ENCODE measurements at places on chromosomes 7 and 10.

DNA sequence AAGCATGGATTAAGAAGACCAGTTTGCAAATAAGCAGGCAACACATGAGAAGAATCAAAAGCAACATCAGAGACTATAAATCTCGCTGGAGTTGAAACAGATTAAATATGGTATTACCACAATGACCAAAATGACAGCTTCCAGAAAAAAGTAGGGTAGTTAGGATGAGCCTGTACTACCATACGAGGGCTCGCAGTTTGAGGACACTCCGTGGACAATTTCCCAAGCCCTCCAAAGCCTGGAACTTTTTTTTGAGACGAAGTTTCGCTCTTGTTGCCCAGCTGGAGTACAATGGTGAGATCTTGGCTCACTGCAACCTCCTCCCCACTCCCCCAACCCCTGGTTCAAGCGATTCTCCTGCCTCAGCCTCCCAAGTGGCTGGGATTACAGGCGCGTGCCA lies 1.0 kb downstream of the LRRC17 start:
- DNase-seq, result no peak

GRCh38 chr10:29731760-29732159 lies 97.0 kb upstream of the SVIL start:
- DNase-seq, result peak; percentile 35

- DNase-seq, result no peak
Observed at GRCh38 chr10:127426746-127427145, 122.4 kb upstream of the NPS start.

DNA sequence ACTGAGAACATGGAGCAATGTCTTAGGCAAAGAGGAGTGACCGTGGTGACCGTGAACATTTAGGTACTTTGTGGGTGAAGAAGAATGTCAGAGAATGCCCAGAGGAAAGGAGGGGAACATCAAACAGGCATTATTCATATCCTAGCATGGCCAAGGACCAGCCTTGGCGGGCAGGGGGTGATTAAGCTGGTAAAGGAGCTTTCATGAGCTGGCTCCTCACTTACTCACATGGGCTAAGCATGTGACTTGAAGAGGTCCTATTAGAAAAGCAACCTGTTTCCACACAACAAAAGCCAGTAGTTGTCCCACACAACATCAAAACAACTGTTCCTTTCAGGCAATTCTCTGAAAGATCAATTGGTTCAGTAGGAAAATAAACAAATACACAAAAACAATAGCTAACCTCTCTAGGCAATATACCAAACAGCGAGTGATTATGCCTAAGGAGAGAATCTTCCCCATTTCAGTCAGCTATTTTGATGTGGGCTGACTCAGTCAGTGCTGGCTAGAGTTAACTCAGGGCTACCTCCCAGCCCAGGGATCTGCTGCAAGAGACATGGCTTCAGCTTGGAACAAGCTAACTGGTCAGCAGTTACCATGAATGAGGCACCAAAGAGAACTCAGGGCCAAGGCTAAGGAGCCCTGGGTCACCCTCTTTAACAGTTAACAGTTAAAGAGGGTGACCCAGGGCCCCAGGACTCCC lies 283.5 kb downstream of the ARHGAP12 start:
- no peak for DNase-seq

- no peak for DNase-seq
Observed at GRCh38 chr10:123781956-123782500, 109.6 kb downstream of the CPXM2 start.

GRCh38 chr7:34842782-34843181 lies 184.8 kb downstream of the NPSR1 start:
- DNase-seq, result no peak

- DNase-seq, result no peak
Observed at GRCh38 chr10:14674376-14675050, 100.2 kb downstream of the FAM107B start.

DNA sequence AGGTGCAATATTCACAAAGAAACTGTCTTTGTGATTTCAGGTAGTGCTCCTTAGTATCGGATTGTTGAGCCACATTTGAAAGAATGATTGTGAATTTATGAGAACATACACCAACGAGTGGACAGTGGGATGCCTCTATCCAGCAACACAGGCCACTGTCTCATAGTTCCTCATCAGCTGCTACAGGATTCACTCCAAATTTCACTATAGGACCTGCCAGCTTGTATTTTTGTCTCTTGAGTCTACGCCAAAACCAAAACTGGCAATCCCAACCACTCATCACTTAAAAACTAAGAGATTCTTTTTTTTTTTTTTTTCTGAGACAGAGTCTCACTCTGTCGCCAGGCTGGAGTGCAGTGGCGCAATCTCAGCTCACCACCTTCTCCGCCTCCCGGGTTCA lies 964.5 kb downstream of the CNTNAP2 start:
- DNase-seq, result no peak

DNA sequence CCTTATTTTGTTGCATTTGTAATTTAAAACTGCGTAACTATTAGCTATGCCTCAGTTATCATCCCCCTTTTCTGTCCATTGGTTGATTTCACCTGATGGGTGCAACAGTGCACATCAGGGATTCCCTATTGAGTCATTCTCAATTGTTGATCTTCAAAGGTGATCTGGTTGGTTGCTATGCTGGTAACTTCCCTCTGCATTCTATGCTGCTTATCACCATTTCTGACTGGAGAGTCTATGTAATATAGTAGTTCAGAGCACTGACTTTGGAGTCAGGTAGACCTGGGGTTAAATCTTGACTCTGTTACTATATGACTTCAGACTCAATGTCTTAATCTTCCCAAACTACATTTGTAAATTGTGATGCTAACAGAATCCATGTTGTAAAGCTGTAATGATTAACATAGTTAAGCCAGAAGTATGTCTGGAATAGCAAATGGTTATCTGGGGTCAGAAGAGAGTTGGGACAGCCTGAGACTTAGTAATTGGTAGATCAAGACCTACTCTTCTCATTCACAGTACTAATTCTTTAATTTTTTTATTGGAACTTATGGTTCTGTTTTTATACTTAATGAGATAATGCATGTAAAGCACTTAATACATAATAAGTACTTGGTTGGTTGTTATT lies 38.1 kb downstream of the EXOC6 start:
- DNase-seq, result no peak

DNA sequence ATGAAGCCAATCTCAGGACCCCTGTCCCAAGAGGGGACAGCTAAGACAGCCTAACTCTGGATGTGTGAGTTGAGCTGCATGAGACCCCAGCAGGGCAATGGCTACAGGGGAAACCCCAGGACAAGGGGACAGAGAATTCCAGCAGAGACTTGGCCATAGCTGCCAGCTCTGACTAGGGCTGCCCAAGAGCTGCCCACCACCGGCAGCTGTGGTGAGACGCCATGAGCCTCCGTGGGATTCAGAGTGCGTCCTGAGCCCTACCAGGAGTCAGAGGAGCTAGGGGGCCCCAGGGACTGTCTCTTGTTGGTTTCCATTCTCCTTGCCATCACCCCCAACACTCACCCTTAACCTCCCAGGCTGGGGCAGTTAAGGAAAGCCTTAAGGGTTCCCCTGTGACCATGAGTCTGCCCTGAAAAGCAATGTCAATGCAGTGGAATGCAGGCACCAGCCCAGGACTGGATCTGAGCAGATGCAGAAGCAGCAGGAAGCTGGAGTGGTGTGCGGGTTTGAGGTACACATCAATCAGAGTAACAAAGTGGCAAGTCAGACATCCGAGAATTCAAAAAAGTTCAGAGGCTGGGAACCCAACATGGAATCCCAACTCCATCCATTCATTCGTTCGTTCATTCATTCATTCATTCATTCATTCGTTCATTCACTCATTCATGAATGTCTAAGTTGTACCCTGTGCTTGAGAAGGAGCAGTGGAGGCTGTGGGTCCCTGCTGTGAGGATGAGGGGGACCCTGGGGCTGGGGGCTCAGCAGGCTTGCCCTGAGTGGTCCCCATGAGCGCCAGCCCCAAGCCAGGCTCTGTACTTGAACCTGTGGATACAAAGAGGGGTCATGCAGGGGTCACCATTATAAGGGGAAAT lies 52.9 kb downstream of the C10orf120 start:
- no peak for DNase-seq

DNA sequence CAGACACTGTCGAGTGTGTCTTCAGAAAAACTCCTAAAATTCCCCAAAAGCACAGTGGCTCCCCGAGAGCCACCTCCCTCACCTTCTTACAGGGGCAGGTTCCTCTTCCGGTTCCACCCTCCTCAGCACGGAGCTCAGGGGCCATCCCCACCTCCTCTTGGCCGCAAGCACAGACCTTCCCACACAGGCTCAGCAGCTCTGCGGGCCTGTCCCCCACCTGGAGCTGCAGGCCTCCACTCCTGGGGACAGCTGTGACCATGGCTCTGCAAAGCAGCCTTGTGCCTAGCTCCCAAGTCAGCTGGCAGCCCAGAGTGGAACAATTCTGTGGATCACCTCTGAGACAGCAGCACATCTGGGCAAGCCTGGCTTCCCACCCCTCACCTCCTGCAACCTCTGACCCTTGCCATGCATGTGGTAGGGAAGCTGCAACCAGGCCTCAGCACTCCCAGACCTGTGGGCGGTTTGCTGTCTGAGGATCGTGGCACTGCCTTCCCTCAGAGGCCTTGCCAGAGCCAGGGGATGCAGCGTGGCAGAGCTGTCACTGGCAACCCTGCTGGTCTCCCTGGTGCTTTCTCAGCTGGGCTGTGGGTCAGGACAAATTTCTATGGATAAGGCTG lies 79.7 kb downstream of the ALOX5 start:
- DNase-seq, result no peak

All from CD4-positive, alpha-beta memory T cell (primary cell).